ENCODE measurements at places on chromosomes 16 and 17.

DNA sequence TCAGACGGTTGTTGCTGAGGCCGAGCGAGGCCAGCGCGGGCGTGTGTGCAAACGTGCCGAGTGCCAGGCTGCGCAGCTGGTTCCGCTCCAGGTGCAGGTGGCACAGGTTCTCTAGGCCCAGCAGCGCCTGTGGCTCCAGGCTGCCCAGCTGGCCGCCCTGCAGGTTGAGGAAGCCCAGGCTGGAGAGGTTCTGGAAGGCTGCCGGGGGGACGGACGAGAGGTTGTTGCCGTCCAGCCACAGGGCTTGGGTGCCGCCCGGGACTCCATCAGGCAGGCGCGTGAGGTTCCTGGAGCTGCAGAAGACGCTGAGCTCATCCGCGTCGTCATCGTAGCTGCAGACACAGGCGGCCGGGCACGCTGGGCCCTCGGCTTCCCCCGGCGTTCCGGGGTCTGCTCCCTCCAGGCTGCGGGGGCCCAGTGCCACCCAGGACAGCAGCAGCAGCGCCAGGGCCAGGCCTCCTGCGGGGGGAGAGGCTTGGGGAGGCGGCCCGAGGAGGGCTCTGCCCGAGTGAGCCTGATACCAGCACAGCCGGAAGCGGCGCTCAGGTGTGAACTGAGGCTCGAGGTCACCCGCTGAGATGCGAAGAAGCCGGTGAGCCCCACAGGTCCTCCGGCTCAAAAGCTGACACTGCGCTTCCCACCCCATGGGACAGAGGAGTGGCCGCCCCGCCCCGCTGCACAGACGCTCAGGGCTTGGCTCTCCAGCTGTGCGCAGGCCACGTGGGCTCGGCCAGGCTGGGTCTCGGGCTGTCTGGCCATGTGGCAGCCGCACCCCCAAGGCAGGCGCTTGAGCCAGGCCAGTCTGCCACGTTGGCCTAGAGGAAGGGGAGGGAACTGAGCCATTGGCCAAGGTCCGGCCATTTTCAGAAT is 1.3 kb downstream of the IGFALS start:
- DNase-seq, result no peak

GRCh38 chr16:69166946-69167930 is 19.7 kb upstream of the SNTB2 start:
- no peak for DNase-seq

DNA sequence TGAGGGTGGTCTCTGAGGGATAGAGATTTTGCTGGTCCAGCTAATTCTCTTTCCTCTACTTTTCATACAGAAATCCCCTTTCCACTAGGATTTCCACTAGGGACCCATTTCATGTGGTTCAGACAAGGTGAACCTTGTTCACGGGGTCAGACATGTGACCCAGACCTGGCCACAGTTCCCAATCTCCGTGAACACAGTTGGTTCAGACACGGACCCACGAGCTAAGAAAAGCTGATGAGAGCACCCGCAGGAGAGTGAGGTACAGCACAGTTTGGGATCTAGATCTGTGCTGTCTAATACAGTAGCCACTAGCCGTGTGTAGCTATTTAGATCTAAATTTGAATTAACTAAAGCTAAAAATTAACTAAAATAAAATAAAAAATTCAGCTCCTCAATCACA is 88.1 kb downstream of the AXIN2 start:
- no peak for DNase-seq

DNA sequence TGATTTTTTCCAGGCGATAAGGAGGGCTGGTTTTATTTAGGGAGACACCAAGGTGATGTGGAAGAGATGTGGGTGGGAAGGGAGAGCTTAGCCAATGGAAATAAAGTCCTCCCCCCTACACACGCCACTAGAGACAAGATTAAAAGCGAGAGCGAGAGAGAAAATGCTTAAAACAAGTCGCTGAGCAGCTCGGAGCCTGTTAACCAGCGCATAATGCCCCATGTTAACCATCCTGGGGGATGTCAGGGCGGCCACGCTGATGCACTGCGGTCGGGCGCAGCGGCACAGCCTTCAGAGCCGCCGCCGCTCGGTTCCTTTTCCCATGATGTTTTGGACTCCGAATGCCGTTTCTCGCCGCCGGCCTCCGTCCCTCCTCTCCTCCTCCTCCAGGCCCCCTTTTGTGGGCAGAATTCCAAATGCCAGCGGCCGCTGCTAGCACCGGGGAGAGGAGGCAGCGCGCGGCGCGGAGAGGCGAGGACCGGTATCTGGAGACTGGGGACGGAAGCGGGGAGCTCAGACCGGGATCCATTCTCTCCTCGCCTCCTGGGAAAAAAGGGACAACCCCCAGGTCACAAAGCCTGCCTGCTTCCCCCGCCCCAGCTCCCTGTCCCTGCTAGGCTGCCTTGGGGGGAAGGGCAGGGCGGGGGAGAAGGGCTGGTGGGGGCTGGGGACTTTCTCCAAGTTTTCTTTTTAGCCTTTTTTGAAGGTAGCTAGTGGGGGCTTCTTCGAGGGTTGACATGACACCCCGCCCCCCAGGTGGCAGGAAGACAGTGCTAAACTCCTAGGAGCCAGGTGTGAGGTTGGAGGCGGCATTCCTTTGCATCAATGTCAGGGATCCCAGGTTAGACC is 98.1 kb upstream of the CCL2 start:
- DNase-seq, result no peak

- DNase-seq, result no peak
Observed at GRCh38 chr16:21327046-21327445, 49.0 kb upstream of the CRYM start.

DNA sequence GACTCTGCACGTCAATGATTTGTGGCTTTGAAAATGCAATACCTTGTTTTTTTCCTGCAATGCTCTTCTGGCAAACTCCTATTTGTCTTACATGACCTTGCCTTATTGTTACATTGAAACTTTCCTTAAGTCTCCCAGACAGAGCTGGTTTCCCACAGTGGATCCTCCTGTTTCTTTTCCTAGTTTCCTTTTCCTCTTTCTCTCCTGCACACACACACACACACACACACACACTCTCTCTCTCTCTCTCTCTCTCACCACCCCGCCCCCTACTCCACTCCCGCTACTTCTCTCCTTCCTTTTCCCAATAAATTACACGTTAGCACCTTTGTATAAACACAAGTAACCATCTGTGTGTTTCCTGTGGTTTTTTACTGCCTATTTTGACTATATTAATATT is 2.3 kb downstream of the ORC6 start:
- no peak for DNase-seq

DNA sequence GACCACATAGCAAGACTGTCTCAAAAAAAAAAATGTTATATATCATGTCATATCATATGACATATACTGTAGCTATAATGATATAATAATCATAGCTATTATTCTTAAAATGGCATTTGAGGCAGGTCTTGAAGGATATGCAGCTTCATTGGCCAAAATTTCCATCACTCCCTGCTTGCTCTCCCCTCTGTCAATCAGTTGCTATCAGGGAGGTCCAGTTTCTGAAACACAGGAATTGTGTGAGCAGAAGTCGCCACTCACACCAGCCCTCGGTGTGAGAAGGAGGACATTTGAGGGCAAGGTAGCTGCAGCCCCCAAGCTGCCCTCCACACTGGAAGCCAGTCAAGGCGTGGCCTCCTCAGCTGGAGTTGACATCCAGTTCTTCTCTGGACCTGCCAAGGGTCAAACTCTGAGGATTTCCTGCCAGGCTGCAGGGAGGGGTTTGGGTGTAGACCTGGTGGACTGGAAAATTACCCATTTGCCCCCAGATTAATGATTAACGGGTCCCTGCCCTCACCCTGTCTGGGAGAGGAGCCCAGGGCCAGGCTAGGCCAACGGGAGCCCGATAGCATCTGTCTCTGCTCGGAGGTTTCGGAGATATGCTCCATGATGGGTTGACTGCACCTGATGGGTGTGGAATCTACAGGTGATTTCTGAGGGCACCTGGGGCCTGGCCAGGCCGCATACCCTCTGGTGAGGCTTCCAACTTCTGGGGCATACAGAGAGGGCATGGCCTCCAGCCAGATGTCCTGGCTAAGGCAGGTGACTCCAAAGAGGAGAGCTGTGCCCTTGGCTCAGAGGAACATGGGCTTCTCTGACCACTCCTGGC is 18.8 kb downstream of the WNT9B start:
- DNase-seq, result no peak

DNA sequence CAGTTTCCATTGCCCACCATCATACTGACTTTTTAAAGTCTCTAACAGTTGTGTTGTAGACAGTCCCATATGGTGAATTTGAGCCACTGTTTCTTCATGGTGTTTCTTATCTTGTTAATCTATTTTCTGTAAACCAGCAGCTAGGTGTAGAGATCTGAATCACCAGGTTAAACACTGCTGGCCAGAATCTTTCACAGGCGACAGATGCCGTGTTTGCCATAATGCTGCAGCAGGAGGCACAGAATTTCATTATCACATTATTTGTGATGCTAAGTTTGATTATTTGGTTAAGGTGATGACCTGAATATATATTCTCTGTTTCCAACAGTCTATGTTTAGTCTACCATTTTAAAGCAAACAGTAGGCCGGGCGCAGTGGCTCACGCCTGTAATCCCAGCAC is 11.5 kb upstream of the CNGB1 start:
- DNase-seq, result no peak

DNA sequence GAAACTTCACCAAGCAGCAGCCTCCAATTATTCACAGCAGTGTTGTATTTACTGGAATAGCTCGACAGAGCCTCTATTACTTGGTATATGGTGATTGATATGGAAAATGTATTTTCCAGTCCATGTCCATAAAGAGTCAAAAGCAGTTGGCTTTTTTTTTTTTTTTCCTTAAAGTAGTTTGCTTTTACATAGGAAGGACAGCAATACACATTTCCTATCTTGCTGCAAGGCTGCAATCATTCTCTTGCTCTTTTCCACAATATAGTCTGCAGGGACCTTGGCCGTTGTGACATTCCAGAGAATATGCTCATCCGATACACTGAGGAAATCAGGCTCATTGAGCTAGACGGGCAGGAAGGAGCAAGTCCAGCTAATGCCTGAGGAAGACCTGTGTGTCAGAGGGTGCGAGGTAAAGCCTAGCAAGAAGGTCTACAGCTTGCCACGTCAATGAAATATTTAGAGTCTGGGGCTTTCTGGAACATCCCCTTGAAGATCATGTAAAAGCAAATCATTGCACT is 131.1 kb downstream of the ENGASE start:
- no peak for DNase-seq

GRCh38 chr17:14784997-14785696 is 480.0 kb downstream of the PMP22 start:
- DNase-seq, result no peak

DNA sequence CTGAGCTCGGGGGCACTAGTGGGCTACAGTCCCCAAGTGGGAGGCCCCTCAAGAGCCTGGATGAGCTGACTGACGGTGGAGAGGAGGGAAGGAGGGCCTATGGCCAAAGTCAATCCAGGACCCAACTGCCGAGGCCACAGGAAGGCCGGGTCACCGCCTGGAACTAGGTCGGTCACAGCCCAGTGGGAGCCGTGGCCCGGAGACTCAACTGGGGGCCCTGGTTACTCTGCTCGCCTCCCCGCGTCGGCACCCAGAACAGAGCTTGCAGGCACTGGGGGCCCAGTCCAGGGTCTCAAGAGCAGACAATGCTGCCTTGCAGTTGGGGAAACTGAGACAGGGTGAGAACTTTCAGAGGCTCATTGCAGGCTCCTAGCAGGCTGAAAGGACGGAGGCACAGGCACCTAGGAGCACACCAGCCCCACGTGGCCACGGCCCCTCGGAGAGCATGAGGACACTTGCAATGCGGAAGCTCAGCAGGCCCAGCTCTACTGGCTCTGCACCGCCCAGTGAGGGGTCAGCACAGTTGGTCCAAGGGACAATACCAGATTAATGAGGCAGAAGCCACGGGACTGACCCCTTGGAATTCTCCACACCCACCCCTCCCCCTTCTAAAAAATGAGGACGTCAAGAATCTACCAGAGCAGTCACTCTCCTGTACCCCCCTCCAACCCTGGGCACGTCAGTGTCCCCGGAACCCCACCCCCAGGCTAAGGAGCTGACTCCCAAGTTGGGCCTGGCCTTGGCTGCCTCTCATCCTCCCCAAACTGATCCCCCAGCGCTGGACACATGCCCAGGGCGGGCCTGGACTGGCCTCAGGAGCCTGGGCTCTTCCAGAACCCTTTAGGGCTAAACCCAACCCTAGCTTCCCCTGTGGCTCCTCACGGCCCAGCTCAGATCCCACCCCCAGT is 2.2 kb downstream of the HS3ST6 start:
- no peak for DNase-seq

DNA sequence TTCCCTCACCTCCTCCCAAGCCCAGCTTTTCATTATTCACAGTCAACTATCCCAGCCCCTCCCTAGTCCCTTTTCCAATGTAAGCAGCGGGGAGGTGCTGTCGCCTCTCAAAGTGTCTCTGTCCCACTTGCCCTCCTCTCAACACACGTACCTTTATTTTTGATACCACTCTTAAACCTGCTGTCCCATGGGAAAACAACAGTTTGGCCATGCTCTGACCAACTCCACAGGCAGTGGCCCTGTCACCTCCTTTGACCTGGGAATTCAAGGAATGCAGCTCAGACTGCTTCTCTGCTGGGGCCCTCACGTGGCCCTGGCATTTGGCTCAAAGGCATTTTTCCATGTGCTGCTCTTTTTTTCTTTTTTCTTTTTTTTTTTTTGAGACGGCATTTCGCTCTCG is 4.2 kb downstream of the LYRM9 start:
- DNase-seq, result no peak

DNA sequence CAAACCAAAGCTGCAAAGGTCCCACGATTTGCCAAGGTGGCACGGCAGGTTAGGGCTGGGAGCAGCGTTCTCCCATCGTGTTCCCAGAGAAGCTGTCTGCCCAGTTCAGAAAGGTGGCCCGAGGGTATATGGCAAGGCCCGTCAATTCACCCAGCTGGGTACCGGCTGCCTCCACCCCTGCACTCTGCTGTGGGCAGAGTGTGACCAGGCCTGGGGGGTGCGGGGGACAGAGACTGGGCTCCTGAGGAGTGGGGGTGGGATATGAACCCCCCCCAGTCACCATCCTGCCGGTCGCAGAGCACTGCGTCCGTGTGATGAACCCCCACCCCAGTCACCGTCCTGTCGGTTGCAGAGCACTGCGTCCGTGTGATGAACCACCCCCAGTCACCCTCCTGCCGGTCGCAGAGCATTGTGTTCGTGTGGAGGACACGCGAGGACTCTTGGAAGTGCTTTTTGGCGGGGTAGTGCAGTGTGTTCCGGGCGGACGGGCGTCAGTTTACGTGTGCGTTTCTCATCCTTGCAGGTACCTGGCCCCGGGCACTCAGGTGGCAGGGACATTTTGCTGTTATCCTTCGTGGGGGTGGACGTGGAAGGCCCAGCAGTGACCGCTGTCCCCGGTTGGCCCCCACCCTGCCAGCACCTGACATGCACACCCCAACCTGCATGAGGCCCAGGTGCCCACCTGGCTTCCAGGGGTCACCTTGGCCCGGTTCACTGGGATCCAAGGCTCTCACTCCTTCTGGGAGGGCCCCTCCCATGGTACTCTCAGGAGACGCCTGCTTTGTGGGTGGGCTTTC is 2.7 kb upstream of the FASN start:
- no peak for DNase-seq

GRCh38 chr16:81637336-81638235 is 141.5 kb upstream of the PLCG2 start:
- DNase-seq, result no peak

- DNase-seq, result no peak
Observed at GRCh38 chr16:68508013-68508412, 31.1 kb upstream of the ZFP90 start.

Data from cortex of kidney (tissue), 1 donor.